DMS153 (cell line): ENCODE measurements at places on chromosomes 13 and 19.
A peak's percentile ranks its signal among the peaks of the same experiment; 100 is the strongest.

DNA sequence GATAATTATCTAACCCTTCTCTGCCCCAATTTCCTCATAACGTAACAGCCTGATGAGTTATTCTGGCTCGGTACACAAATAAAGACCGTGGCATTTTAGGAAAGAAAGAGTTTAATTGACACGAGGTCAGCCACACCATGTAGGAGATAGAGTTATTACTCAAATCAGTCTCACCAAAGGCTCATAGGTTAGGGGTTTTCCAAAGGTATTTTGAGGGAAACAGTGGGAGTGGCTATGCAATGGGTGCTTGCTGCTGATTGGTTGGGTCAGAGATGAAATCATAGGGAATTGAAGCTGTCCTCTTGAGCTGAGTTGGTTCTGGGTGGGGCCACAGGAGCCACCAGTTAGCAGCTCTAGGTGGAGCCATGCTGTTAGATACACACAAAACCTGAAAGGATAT is 137.5 kb downstream of the FREM2 start:
- no peak for DNase-seq

- peak; percentile 11 for DNase-seq
Measured at GRCh38 chr13:112056739-112057438, 10.1 kb upstream of the SOX1 start.

- no peak for DNase-seq
Measured at GRCh38 chr19:56608274-56608964, 13.3 kb downstream of the ZNF71 start.

- DNase-seq = no peak
Measured at GRCh38 chr19:6014551-6015135, 36.7 kb upstream of the RANBP3 start.

DNA sequence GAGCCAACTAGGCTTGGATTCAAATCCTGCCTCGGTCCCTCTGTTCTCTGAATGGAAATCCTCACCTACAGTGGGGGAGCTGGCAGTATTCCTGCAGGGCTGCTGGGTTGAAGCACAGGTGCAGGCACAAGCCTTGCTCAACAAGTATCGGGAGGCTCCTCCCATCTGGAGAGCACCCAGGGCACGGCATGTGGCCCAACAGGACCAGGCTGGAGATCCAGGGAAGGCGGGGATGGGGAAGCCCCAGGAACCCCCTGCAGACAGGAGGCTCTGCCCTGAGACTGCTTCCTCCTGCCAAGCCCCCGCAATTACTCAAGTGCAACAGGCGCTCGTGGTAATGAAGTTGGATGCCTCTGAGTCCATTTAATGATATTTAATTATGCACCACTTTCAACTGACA is 128.0 kb upstream of the VSTM2B start:
- DNase-seq = no peak
